ENCODE measurements at places on chromosomes 1 and 21. TPM values are rescaled to one million over a fixed set of nuclear protein-coding genes. Genes with fewer than 3 reads are reported as not detected.

The SLC6A9 gene
- total RNA-seq: not detected

The KRTAP19-3 gene
- not detected for total RNA-seq

The TMPRSS3 gene
- 1.2 TPM for total RNA-seq

The GJA5 gene
- total RNA-seq: not detected

The FAM3B gene
- not detected for total RNA-seq

DNA sequence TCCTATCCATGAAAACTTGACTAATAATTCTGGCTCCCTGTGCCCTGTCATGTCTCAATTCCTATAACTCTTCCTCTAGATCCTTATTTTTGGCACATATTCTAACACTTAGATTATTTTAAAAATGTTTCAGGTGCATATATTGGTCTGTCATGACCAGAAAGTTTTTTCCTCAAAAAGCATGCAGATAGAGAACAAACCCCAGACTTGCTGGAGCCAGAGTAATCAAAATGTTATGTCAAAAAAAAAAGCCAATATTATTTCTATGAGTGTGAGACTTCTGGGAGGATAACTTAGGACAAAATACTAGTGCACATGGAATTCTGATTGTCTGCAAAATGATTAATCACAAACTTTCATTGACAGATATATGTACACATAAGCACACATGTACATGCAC, 135.1 kb upstream of the MROH9 start:
- no peak for DNase-seq
